ENCODE measurements at places on chromosomes 7 and 10. TPM values are rescaled to one million over a fixed set of nuclear protein-coding genes. Genes with fewer than 3 reads are reported as not detected.
A peak's percentile ranks its signal among the peaks of the same experiment; 100 is the strongest.

DNA sequence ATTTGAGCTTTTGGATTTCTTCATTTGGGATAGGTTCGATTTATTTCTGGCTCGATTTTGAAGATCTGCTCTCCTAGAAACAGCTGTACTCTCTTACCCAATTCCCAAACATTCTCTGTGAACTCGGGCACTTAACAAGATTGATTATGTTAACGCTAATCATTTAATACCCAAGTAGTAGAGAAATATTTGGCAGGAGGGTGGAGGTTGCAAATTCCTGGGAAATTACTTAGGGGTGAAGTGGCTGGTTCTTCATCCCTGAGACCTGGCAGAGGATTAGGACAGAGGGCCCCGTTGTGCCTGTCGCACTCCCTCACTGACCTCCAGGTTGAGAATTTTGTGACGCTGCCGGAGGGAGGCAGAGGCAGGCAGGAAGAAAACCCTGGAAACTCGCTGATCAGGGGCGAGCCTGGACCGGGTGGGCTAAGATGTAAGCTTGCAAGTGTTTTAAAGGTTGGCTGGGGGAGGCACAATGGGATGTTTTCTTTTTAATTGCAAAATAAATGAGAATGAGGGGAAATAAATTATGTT, 182.6 kb downstream of the TCF7L2 start:
- peak; percentile 32 for DNase-seq
- peaks cover 14% of the 10 kb centered on the region for H3K4me1 ChIP-seq
- no peaks in the 10 kb centered on the region for H3K27me3 ChIP-seq
- H3K27ac ChIP-seq = peak overlapping the region; percentile 84
- peaks cover 2% of the 10 kb centered on the region for H3K36me3 ChIP-seq
- H3K4me3 ChIP-seq = no peak overlapping the region

DNA sequence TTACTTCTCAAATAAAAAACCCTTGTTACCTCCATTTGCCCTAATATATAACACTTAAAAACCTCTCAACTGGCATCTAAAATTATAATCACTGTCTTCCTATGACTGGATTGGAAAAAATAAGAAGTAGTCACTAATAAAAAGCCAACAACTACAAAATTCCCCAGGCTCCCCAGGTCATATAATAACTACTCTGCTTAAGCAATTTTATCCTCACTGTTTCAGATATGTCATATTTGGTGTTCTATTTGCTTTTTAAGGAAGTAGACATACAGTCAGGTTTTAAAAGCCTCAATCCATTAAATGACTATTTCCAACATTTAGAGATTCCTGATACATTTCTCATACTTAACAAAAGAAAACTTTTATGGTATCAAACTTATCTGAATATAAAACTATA, 2.4 kb downstream of the H2AZ2 start:
- no peak overlapping the region for H3K27ac ChIP-seq
- peaks cover 3% of the 10 kb centered on the region for H3K36me3 ChIP-seq
- no peak for DNase-seq
- no peaks in the 10 kb centered on the region for H3K27me3 ChIP-seq
- H3K4me3 ChIP-seq = no peak overlapping the region

The PEX1 gene
- polyA plus RNA-seq = 8.1 TPM

The ADIRF gene
- 7.2 TPM for polyA plus RNA-seq

- peak; percentile 57 for DNase-seq
- peaks cover 5% of the 10 kb centered on the region for H3K4me1 ChIP-seq
- H3K27ac ChIP-seq = no peak overlapping the region
- H3K36me3 ChIP-seq = no peaks in the 10 kb centered on the region
- H3K4me3 ChIP-seq = no peak overlapping the region
Observed at GRCh38 chr7:152424348-152425108, 11.3 kb downstream of the KMT2C start.

DNA sequence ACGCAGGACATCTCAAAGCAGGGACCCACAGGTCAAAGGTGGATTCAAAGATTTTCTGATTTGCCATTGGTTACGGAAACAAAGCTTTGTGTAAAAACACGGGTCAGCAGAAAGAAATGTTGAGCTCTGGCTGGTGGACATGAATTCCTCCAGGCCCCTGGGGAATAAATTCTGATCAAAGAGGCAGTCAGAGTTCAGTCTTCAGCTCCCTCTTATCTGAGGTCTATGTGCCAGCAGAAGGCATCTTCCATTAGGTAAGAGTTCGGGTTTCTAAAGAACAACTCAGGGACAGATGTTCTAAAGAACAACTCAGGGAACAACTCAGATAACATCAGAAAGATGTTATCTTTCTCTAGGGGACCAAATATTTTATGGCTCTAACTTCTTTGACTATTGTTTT, 64.9 kb upstream of the PALS2 start:
- no peaks in the 10 kb centered on the region for H3K27me3 ChIP-seq
- no peak overlapping the region for H3K4me3 ChIP-seq
- no peak overlapping the region for H3K27ac ChIP-seq

DNA sequence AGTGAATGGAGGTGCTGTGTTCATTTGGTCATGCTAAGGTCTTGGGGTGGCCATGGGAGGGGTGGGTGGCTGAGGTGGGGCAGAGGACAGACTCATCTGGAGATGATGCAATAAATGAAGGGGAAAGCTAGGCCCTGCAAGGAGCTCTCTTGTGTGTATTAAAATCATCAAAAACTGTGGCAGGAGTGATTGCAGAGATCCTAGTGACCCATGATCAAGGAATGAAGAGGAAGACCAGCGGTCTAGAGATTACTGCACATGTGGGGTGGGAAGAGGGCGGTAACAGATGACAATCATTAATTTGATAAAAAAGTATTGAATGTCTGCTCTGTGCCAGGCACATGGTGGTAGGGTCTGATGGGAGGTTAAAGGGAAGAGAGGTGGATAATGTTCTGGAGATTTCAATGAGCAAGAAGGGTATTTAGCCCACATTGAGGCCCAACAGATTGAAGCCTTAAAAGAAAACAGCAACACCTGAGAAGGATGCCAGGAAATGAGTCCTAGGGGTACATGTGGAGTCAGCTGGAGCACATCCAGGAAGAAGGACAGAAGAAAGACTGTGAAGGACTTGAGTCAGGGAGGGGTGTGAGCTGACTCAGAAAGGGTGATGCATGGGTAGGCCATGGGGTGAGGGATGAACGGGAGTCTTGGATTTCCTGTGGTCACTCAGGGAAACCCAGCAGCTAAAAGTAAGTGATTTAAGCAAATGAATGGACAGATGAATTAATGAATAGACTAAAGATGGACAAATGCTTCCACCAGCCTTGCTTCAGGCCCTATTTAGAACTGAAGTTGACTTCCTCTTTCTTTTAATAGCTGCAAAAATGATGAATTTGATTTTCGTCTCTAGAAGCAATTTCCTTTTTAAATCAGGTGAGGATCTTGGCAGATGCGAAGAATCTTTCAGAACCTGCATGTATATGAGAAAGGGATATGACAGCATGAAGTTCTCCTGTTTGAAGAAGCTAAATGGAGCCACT, 83.1 kb upstream of the IGFBP3 start:
- H3K27me3 ChIP-seq = no peaks in the 10 kb centered on the region
- no peak overlapping the region for H3K27ac ChIP-seq
- no peak overlapping the region for H3K4me3 ChIP-seq

The OIT3 gene
- not detected for polyA plus RNA-seq

DNA sequence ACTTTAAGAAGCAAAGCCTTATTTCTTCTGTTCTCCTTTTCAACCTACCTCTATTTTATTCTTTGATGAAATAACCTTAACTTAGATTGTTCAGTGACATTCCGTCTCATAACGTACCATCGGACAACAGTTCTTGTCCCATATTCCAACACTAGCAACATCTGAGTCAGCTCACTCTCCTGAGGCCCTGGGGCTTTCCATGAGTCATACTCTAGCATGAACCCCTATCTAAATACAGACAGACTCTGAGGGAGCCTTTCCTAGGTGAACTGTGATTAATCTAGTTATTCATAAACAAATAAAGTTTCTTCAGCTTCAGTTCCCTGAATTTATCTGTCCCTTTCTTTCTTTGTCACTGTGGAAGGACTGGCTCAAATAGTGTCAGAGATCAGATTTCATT, 168.7 kb upstream of the LYZL1 start:
- H3K27me3 ChIP-seq = no peaks in the 10 kb centered on the region
- H3K36me3 ChIP-seq = no peaks in the 10 kb centered on the region
- H3K4me3 ChIP-seq = no peak overlapping the region

The SPAM1 gene
- polyA plus RNA-seq = not detected
